ENCODE measurements at places on chromosomes 3 and 15. TPM values are rescaled to one million over a fixed set of nuclear protein-coding genes. Genes with fewer than 3 reads are reported as not detected.

DNA sequence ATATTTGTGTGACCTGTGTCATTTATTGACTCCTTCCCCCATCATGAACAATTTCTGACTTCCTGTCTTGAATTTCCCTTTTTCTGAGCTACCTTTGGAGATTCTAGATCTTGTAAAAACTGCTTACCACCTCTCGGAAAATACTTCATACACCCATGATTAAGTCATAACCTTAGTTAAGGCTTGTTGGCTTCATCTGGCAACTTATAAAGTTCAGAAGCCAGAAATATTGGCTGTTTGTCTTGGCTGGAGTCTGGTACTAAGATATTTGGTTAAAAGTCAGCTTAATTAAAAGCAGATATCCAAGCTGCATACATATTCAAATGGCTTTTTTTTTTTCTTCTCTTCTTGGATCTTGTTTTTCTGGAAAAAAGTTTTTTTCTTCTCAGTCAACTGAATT lies 37.3 kb upstream of the B3GALNT1 start:
- no peak for DNase-seq

- DNase-seq: no peak
These were observed 222.0 kb downstream of the NEK10 start for GRCh38 chr3:27147215-27147614.

GATM gene
- total RNA-seq: 8.7 TPM

GRCh38 chr3:9280451-9281219 lies 31.2 kb upstream of the SRGAP3 start:
- DNase-seq: no peak

GRCh38 chr15:44735482-44736180 lies 697 bp upstream of the TRIM69 start:
- DNase-seq: no peak

DNA sequence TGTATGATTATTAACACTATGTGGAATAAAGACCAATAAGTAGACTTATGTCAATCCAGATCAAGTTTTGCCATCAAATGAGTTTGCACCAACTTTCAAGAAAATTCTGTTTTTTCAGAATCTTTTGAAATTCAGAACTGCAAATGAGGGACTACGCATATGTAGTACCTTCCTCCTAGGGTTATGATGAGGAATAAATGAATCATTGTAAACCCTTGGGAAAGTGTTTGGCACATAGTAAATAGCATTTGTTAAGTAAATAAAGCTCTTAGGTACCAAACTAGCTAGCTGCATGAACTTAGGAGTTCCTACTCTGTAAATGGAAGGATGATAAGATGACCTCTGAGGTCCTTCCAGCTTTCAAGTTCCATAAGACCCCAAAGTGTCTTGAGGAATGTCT lies 242.6 kb upstream of the SETMAR start:
- DNase-seq: no peak

DNA sequence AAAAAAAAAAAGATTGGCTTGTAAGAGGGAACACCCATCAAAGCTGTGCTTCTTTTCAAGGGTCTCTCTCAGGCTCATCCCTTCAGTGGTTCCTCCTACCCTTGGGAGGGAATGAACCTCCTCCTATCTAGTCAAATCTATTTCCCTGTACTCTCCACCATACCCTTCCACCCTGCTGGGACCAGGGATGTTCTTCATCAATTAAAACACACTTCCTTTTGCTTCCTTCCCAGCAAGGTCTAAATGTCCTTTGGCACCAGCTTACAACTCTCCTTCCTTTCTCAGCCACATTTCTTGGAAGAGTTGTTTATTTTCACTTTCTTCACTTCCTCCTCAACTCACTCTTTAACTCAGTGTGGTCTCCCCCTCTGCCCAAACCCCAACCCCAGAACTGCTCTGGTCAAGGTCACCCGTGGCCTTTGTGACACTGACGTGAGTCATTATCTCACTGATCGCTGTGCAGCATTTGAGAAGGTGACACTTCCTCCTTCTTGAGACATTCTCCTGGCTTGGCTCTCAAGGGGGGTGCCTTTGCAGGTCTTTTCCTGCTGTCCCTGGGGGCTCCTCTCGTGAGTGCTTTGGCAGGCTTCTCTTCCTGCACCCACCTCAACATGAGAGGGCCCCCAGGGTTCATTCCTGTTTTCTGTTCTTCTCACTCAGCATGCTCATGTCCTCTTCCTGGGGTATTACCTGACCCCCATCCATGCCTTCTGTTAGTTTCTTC lies 210.5 kb upstream of the TLE3 start:
- no peak for DNase-seq

GRCh38 chr3:196883361-196883760 lies 15.6 kb downstream of the SENP5 start:
- DNase-seq: no peak

GRCh38 chr3:77137559-77137958 lies 97.7 kb downstream of the ROBO2 start:
- DNase-seq: no peak

DNA sequence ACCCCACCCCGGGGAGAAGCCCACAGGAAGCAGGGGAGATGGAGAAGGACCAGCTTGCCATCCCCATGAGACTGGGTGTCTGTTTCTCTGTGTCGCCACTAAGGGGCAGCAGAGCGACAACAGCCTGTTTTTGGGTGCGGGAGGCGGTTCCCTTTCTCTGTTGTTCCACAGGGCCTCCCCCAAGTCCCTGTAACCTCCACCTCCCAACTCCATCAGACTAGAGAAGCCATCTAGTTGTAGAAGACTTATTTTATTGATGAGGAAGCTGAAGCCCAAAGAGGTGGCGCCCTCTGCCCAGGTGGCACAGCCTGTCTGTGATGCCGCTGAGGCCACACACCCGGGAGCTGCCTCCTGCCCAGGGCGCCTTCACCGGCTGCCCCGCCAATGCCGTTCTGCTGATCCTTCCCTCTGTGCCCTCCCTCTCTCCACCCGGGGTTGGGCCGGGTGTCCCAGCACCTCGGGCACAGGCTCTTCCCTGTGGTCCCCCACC lies 3.9 kb upstream of the CCDC9B start:
- DNase-seq: no peak

DNA sequence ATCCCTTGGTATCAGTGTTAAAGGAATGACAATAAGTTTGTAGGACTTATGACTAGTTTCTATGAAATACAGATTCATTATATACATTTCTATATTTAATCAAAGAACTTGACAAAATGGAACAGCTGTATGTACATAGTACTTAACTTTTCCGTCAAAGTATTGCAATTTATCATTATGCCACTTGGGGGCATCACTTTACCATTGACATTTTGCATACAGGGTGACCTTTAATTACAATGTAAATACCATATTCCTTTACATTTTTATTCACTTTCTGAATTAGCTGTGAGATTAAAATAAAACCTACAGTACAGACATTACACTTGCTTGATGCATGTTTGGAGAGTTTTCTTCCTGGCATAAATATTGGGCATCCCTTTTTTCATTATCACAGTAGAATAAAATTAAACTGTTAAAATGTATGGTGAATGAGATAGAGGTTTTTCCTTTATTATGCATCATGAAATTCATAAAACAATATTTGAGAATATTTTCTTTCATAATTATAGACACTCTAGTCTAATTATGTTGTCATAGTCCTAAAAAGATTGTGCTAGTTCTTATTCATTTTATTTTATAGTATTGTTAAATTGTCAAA lies 6.9 kb downstream of the NEK11 start:
- no peak for DNase-seq

- no peak for DNase-seq
These were observed 7.2 kb downstream of the HOMER2 start for GRCh38 chr15:82945326-82945725.

FBN1 gene
- total RNA-seq: 35.9 TPM

- no peak for DNase-seq
These were observed 23.1 kb downstream of the BHLHE40 start for GRCh38 chr3:5002174-5002870.

DNA sequence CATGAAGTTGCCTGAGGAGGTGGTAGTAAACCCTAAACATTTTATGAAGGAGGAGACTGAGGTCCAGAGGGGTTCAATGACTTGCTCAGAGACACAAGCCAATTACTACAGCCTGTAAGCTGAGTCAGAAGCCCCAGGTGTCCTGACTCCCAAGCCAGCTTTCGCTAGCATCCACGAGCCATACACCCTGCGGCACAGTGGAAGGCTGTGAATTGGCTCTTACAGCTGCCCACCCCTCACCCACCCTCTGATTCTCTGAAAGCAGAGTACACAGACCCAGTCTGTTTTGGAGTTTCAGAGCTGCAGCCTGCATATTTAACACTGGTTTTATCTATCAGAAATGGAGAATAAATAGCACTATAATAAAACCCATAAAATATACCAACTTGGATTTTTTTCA lies 253.4 kb downstream of the IGSF11 start:
- DNase-seq: no peak

IFT80 gene
- total RNA-seq: 24.7 TPM

GRCh38 chr3:45792516-45793172 lies 3.7 kb downstream of the SLC6A20 start:
- no peak for DNase-seq

GRCh38 chr3:161274691-161275298 lies 53.7 kb downstream of the NMD3 start:
- no peak for DNase-seq

DNA sequence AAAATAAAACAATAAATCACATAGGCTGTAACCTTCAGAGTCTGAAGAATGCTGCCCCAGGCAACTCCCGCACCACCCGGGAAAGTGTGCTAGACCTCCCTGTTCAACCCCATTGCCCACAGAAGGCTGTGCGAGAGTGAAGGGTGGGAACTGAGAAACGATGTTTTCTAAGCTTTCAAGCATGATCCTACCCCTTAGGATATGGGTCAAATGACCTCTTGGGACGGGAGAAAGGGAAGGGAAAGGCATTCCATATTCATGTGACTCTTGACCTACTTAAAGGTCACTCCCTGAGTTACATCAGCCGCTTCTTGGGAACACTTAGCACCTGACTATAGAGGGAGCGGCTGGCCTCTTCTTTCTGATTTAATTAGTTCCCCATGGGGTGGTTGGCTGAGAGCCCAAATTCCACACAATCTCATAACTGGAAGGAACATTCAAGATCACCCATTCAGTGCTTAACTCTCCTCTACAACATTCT lies 114.7 kb upstream of the SLC24A5 start:
- peak; percentile 23 for DNase-seq

DNA sequence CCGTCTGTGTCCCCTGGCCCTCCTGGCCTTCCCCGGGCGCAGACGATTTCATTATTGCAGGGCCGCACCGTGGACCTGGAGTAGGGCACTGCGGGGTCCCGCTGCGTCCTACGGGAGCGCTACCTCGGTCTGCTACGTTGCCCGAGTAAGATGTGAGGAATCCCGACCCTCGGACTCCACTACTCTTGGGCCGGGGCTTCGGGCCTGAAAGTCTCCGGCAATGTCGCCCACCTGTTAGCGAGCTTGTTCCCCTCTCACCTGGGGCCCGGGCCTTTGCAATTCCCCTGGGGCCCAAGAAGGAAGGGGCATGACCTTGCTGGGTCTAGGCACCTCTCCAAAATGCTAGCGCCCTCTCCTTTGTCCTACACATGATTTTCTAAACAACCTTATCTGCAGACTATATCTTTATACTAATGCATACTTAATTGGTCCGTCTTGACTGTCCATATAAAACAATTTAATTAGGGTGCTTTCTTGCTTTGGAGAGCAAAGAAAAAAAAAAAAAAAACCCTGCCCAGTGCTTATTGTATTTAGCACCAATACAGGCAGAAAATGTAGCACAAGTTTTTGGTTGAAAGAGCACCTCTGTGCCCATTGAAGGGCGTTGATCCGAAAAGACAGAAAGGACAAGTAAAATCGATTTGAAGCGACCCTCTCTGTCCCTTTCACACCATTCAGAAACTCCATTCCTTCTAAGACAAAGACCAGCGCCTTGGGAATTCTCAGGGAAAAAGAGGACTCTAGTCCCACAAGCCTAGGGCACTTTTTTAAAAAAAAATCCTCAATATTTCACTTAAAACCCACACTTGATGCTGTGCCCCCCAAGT lies 7.0 kb upstream of the NR2F2 start:
- DNase-seq: no peak

- DNase-seq: no peak
These were observed 149.2 kb upstream of the VEPH1 start for GRCh38 chr3:157652366-157652765.

GRCh38 chr15:78440375-78441373 lies 2.7 kb downstream of the IREB2 start:
- DNase-seq: no peak

DCLK3 gene
- 0.04 TPM for total RNA-seq

DNA sequence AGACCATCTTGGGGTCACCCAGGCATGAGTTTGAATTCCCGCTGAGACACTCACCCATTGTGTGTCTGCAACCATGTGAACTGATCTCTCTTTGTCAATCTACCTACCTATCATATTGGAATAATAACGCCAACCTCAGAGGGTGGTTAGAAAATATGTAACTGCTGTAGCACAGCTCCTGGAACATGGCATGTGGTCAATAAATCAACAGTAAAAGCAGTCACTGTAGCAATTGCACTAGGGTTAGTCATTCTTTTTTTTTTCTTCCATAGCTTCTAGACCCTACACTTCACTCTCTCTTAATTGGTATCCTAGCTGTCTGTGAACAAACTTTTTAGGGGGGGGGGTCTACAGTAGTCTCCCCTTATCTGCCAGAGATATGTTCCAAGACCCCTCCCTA lies 64.2 kb upstream of the SLCO2A1 start:
- no peak for DNase-seq

OGG1 gene
- 23.9 TPM for total RNA-seq

DNA sequence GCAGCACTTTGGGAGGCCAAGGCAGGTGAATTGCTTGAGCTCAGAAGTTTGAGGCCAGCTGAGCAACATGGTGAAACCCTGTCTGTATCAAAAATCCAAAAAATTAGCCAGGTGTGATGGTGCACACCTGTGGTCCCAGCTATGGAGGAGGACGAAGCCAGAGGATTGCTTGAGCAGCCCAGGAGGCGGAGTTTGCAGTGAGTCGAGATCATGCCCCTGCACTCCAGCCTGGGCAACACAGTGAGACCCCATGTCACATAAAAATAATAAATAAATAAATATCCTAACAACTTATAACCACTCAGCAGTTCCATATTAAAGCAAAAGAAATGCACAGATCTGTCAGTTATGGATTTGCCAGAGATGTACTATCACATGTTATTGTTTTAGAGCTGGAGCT lies 62.6 kb downstream of the LMLN start:
- DNase-seq: no peak

DNA sequence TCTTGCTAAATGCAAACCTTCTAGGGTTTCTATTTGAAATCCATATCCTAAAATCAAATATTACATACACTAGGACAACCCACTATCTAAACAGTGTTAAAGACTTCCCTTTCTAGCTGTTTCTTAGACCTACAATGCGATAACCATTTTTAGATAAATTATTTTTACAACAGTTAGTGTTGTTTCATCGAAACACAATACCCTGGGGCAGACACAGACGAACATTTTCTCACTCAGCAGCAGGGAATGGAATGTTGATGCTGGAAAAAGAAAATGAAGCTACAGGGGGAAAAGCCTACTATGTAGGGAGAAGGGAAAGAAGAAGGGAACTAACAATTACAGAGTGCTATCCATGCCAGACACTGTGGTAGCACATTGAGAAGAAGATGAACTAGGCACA lies 6.0 kb upstream of the HERC1 start:
- no peak for DNase-seq

GRCh38 chr15:87477737-87478686 lies 778.5 kb downstream of the NTRK3 start:
- peak; percentile 82 for DNase-seq

Data from kidney epithelial cell (primary cell).